ENCODE measurements at places on chromosomes 2 and 18. TPM values are rescaled to one million over a fixed set of nuclear protein-coding genes. Genes with fewer than 3 reads are reported as not detected.

DNA sequence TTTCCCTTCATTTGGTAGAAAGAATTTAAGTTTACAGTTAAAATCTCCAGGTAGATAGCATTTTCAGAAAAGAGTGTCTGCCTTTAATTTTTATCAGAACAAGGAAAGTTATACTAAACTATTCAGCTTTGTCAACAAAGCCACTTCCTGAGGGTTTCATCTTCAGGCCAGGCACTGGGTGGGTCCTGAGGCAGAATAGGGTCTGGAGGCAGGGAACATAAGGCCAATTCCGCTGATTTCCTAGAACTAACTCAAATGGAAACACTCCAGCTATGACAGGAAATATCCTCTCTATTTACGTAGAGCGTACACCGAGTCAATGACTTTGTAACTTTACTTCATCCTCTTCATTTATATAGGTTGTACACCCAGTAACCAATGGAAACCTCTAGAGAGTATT lies 32.7 kb upstream of the FAM124B start:
- no peak for DNase-seq

TSPYL6 gene
- not detected for total RNA-seq

DNA sequence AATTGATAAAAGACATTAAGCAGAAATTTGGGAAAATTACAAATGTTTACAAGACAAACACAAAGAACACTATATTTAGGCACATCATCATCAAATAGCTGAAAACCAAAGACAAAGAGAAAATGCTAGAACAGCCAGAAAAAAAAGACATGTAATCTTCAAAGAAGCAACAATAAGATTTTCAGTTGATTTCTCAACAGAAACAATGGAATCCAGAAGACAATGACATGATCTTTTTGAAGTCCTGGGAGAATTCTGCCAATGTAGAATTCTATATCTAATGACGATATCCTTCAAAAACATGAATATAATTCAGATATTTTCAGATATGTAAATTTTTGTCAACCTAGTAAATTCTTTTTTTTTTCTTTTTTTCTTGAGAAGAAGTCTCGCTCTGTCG lies 179.0 kb downstream of the PTPRM start:
- DNase-seq: no peak

- DNase-seq: no peak
Measured at GRCh38 chr2:207160115-207160514, 5.6 kb downstream of the KLF7 start.

DNA sequence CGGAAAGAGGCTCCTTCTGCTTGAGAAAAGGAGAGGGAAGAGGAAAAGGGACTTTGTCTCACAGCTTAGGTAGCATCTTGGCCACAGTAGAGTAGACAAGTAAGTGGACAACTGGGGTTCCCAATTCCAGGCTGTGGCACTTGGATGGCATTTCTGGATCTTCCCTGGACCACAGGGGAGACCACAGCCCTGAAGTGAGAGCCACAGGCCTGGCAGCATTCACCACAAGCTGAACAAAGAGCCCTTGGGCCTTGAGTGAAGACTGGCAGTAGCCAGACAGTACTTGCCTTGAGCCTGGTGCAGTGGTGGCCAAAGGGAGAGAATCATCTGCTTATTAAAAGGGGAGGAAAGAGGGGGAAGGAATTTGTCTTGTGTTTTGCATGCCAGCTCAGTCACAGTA lies 226.1 kb upstream of the KLHL14 start:
- no peak for DNase-seq

DNA sequence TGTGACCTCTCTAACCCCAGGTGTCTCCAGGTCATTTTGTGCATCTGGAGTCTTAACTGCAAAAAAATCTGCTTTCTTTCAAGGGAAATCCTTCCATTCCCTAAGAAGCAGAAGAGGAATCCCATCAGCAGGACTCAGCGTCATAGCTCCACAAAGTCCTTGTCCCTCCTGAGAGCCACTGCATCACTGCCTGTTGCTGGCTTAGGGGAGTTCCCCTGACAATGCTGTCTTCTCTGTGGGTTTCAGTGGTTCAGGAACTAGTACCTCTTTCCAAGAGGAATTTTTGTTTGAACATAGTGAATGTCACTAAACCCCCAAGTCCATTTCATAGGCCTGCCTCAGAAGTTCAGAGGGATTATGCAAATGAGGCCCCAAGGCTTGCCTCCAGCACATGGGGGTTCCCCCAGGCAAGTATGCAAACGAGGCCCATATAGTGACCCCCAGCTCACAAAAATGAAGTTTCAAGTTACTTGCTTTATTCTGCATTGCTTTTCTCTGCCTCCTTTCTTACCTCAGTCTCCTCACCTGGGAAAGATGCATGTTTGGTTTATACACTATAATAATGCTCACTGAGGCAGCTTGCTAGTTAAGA lies 513.9 kb upstream of the MEX3C start:
- DNase-seq: no peak

GRCh38 chr2:70531419-70532086 lies 22.1 kb downstream of the TGFA start:
- DNase-seq: no peak

- DNase-seq: no peak
Measured at GRCh38 chr2:232249096-232249495, 129.5 kb upstream of the ALPP start.

DNA sequence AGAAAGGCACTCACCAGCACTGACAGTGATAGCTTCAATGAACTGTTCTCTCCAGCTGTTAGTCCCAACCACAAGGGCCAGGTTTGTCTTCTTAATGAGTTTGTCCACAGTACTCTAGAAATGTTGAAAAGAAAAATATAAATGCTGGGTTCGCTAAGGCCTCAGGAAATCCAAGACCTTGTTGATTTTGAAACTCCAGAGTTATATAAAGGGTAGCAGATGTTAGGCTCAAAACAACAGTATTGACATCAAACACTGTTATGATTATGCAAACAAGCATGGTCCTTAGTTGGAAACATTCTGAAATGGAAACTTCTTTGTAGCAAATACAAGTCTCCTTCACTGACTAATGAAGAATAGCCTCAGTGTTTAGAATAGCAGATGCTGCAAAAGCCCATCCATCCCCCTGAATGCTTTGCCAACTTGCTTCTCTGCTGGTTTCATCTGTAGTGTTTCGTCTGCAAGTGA lies 291.1 kb downstream of the SLC8A1 start:
- DNase-seq: no peak

DNA sequence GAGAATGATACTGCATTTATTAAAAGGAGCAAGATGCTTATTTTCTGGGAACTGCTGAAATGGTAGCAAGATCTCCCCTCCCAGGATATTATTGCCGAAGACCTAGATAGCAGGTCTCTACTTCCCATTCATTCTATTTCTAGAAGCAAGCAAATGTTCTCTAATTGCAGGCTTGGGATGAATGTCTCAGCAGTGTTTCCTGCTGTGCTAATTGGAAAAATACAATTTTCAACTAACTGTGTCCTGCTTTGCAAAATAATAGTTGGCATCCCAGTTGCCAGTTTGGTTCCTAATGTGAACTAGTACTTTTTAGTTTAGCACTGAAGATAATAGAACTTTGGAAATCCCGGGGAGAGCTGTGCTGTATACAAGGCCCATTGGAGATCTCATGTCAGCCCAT lies 26.1 kb downstream of the SLC20A1 start:
- no peak for DNase-seq

- DNase-seq: no peak
Measured at GRCh38 chr2:102051692-102052277, 60.0 kb downstream of the IL1R2 start.

DNA sequence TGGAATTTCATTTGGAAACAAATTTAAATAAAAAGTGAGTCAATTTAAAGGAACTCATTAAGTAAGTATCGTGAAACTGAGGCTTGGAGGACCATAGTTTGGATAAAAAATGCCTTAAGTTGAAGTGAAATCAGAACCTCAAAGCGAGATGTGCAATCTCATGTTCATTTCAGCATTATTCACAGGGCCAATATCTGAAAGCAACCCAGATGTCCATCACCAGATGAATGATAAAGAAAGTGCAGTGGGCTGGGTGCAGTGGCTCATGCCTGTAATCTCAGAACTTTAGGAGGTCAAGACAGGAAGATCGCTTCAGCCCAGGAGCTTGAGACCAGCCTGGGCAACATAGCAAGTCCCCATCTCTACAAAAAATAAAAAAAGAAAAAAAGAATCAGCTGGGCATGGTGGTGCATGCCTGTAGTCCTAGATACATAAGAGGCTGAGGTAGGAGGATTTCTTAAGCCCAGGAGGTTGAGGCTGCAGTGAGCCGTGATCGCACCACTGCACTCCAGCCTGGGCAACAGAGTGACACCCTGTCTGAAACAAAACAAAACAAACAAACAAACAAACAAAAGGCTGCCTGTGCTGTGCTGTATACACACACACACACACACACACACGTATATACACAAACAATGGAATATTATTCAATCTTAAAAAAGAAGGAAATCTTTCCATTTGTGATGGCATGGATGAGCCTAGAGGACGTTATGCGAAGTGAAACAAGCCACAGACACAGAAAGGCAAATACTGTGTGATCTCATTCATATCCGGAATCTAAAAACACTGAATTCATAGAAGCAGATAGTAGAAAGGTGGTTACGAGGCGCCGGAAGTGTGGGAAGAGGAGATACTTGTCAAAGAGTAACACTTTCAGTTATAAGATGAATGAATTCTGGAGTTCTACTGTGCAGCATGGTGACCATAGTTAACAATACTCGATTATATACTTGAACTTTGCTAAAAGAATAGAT lies 14.5 kb downstream of the SH3RF3 start:
- no peak for DNase-seq

DNA sequence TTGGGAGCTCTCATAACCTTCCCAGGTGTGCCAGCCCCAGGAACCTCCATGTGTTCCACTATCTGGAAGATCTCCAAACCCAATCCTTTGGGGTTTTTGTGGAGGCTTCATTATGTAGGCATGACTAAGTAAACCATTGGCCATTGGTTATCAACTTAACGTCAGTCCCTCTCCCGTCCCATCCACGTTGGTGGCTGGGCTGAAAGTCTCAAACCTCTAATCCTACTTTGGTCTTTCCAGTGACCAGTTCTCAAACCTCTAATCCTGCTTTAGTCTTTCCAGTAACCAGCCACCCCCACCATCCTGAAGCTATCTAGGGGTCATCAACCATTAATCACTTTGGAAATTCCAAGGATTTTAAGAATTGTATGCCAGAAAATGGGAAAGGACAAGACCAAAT lies 704.7 kb upstream of the TMEFF2 start:
- DNase-seq: no peak

DNA sequence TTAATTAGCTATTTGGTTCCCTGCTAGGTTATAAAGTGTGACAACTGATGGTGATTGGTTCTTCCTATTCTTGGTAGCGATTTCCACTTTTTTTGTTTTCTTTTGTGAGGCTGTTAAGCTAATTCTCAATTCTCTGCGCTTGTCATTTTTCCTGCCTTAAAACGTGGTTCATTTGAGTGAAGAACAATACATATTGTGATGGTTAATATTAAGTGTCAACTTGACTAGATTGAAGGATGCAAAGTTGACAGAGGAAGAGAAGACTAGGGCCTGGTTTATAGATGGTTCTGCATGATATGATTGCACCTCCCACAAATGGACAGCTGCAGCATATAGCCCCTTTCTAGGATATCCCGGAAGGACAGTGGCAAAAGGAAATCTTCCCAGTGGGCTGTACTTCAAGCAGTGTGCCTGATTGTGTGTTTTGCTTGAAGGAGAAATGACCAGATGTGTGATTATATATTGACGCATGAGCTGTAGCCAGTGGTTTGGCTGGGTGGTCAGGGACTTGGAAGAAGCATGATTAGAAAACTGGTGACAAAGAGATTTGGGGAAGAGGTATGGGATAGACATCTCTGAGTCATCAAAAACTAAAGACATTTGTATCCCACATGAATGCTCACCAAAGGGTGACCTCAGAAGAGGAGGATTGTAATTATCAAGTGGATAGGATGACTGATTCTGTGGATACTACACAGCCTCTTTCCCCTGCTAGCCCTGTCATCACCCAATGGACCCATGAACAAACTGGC lies 39.4 kb upstream of the ZNF804A start:
- no peak for DNase-seq

DNA sequence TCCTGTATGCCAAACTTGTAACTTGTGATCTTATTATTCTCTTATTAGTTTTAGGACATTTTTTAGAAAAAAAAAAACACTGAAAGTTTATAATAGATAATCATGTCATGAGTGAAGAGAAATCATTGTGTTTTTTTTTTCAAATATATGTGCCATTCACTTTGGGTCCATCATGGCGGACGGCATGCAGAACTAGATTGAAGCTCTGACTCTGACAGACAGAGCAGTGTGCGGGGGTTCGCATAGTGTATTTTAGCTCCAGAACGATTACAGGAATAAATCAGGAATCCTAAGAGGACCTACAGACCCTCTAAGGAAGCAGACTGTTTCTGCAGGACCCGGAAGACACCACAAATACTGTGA lies 484.4 kb upstream of the REG3G start:
- DNase-seq: no peak

ABCB6 gene
- 18.2 TPM for total RNA-seq

GRCh38 chr2:64062840-64063239 lies 43.6 kb upstream of the VPS54 start:
- no peak for DNase-seq

PLB1 gene
- 4.2 TPM for total RNA-seq

All from upper lobe of right lung (tissue), 1 donor.